ENCODE measurements at places on chromosomes 1 and 21. TPM values are rescaled to one million over a fixed set of nuclear protein-coding genes. Genes with fewer than 3 reads are reported as not detected.

The COP1 gene
- 81.9 TPM for total RNA-seq

The C1orf185 gene
- not detected for total RNA-seq

The PLPPR4 gene
- 39.2 TPM for total RNA-seq

The TNFAIP8L2 gene
- 1.9 TPM for total RNA-seq

The NDUFS2 gene
- total RNA-seq, result 103 TPM

The TTC22 gene
- total RNA-seq, result 3.2 TPM

The OR2M3 gene
- not detected for total RNA-seq

The ACOT11 gene
- 26.9 TPM for total RNA-seq

The RRP1B gene
- total RNA-seq, result 29.2 TPM

The FAM43B gene
- total RNA-seq, result 2.0 TPM

The PRR9 gene
- not detected for total RNA-seq

The BACE2 gene
- 60.8 TPM for total RNA-seq

The TMOD4 gene
- not detected for total RNA-seq

The NECAP2 gene
- 48.2 TPM for total RNA-seq

The DISP3 gene
- 30.2 TPM for total RNA-seq

The AADACL3 gene
- 0.11 TPM for total RNA-seq

The ARHGAP30 gene
- total RNA-seq, result 2.1 TPM

The BMP8B gene
- 6.8 TPM for total RNA-seq

The LHX8 gene
- not detected for total RNA-seq

The MFAP2 gene
- total RNA-seq, result 52.1 TPM

The GBP3 gene
- 5.4 TPM for total RNA-seq

The HSD3B2 gene
- total RNA-seq, result not detected

The DENND4B gene
- 33.4 TPM for total RNA-seq

The TLCD4 gene
- 13.1 TPM for total RNA-seq

The IVL gene
- 0.44 TPM for total RNA-seq

The OR2L2 gene
- 0.88 TPM for total RNA-seq

The APCS gene
- total RNA-seq, result not detected

The DCDC2B gene
- not detected for total RNA-seq

The RPE65 gene
- total RNA-seq, result 37.7 TPM

Measured in camera-type eye (tissue), 1 donor.